H9 (cell line): ENCODE measurements at places on chromosomes 13 and 19.

DNA sequence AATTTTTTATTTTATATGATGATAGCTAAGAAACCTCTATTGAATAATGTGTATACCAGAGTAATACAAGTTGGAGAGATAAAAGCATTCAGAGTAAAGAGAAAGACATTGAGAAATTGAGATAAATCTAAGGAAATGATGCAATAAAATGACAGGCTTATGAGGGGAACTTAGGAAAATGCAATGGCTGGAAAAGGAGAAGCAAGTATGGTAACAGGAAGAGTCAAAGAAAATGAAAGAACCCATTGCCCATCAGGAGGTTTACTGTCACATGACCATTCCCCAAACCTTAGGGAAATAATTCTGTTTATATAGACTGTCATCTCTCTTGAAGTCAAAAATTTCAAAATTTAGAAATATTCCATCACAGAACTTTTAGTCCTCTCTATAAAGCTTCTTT is 808.0 kb upstream of the PRR20A start:
- no peak for DNase-seq

GRCh38 chr19:2394054-2394441 is 33.3 kb downstream of the TIMM13 start:
- no peak for DNase-seq

- DNase-seq, result peak; percentile 55
Measured at GRCh38 chr19:58229255-58229639, 533 bp downstream of the ZNF544 start.

DNA sequence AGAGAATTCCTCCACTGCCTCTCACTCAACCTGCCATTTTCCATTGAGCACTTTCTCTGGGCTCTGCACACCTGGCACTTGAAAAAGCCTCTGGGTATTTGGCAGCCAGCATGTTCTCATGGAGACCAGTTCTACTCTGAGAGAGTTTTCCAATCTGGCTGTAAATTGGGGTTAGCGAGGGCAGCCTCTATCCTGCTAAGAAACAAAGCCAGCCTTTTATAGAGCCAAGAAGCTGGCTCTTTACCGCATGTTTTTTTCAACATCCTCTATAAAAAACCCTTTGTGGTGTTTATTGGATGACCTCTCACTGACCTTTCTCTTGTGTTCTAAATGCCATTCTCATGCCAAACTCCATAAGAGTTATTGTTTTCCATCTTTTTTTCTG is 52.6 kb upstream of the RCBTB2 start:
- DNase-seq, result no peak

- DNase-seq, result peak; percentile 57
Measured at GRCh38 chr19:21468791-21469190, 36.6 kb upstream of the ZNF429 start.

- DNase-seq, result no peak
Measured at GRCh38 chr13:84843368-84843767, 955.9 kb downstream of the SLITRK6 start.

DNA sequence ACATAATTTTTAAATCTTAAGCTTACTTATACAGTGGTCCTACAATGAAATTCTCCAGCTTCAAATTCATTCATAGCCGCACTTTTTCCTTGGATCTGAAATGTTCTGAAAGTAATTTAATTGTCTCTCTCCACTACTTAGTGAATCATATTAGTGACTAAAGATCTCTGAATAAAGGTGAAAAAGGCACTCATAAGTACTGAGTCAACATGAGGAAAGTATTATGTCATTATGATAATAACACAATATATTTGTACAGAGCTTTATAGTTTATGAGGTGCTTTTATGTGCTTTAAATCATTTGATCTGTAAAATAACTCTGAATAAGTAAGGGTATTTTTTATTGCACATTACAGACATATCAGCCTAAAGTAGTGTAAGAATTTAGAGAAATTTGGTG is 628.2 kb upstream of the SLITRK5 start:
- no peak for DNase-seq

GRCh38 chr19:47711652-47712242 is 1.5 kb upstream of the EHD2 start:
- no peak for DNase-seq

DNA sequence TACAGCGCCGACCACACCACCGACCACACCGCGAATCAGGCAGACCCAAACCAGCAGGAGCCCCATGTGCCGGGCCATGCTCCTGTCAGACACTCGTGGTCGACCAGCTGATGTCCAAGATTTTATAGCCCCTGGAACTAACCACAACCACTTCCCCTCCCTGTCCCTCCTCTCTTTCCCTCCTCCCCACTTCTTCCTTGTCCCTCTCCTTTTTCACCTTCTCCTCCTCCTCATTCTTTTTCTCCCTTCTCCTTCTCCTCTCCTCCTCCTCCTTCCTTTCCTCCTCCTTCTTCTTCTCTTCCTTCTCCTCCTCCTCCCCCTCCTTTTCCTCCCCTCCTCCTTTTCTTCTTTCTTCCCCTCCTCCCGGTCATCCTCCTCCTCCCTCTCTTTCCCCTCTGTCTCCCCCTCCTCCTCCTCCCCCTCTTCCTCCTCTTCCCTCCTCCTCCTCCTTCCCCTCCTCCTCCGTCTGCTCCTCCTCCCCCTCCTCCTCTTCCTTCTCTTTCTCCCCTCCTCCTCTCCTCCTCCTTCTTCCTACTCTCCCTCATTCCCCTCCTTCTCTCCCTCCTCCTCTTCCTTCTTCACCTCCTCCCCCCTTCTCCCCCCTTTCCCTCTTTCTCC is 670 bp downstream of the BSPH1 start:
- no peak for DNase-seq

GRCh38 chr13:66171920-66172319 is 1058.2 kb downstream of the PCDH9 start:
- DNase-seq, result no peak

GRCh38 chr13:106385654-106386053 is 149.8 kb downstream of the EFNB2 start:
- no peak for DNase-seq

DNA sequence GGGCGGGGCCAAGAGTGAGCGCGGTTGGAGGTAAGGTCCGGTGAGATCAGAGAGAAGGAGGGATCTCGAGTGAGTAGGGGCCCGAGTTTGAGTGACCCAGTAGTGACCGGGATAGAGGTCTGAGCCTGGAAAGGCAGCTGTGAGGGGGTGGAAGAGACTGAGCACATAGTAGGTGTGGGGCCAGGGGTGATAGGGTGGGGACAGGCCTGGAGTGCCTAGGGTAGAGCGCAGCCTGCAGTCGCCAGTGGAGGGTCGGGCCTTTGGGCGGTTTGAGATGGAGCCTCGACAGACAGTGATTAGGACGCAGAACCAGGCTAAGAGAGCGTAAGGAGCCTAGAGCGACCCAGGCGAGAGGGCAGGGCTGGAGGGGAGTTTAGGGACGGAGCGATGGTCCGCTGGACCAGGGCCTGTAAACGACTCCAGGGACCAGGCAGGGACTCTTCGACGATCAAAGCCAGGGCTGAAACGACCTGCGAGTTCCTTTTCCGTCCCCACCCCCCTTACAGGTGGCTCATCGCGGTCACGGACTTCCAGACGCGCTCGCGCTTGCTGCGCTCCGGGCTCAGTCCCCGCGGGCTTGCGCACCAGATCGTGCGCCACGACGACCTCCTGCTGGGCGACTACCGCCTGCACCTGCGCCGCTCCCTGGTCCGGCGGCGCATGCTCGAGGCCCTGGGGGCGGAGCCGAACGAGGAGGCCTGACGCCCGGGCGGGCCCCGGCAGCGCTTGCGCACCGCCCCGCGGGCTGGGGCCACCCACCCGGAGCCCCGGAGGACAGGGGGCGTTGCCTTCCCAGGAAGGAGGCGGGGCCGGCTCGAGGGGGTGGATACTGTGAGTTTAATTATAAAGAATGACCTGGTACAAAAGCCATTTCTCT is 9.4 kb downstream of the C19orf81 start:
- DNase-seq, result peak; percentile 94

- DNase-seq, result no peak
Measured at GRCh38 chr19:51710163-51710562, 13.6 kb downstream of the HAS1 start.

GRCh38 chr13:44399074-44399473 is 25.4 kb downstream of the SERP2 start:
- no peak for DNase-seq

GRCh38 chr13:50686551-50686950 is 156.9 kb downstream of the DLEU7 start:
- no peak for DNase-seq

GRCh38 chr19:5515737-5516136 is 52.0 kb downstream of the TINCR start:
- DNase-seq, result no peak

DNA sequence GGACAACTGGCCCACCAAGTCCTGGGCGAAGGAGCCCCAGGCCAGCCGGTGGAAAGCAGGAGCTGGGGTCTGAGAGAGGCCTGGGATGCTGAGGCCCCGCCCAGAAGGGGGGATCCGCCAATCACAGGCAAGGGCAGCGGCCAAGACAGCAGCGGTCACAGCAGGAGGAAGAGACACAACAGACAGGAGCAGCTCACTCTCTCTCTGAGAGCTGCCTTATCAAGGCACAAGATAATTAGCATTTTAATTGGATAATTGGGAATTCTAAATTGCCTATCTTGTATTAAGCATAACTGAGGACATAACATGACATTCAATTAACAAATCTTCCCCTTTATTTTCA is 46.2 kb downstream of the CEBPG start:
- DNase-seq, result peak; percentile 76

- DNase-seq, result no peak
Measured at GRCh38 chr19:1251330-1252220, 3.2 kb downstream of the MIDN start.

- no peak for DNase-seq
Measured at GRCh38 chr19:33161201-33161600, 29.3 kb downstream of the WDR88 start.

GRCh38 chr19:23071147-23071511 is 45.7 kb upstream of the ZNF730 start:
- peak; percentile 24 for DNase-seq
